Stimulated activated CD4-positive, alpha-beta T cell treated with anti-CD3 and anti-CD28 coated beads, Interleukin-4, amount 100 ng/mL, for 1 hour (primary cell): ENCODE measurements at places on chromosomes 7 and 10.

DNA sequence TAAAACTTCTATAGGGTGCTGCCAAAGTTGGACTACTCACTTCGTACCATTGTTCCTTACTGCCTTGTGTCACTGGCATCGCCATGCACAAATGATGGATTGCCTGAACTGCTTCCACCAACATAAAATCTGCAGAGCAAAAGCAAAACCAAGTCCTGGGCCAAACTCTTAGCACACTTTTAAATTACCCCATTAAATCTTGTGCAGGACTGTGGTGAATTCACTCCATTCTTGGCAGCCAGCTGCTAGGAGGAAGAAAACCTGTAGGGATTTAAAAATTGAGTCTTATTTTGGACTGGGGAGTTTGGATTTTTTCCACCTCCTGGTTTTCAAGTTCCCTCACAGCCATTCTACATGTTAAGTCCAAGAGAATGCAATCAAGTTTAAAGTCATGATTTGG is 646.9 kb downstream of the SORCS3 start:
- no peak for DNase-seq

GRCh38 chr10:124741922-124742412 is 2.2 kb downstream of the FAM53B start:
- DNase-seq, result peak; percentile 46

DNA sequence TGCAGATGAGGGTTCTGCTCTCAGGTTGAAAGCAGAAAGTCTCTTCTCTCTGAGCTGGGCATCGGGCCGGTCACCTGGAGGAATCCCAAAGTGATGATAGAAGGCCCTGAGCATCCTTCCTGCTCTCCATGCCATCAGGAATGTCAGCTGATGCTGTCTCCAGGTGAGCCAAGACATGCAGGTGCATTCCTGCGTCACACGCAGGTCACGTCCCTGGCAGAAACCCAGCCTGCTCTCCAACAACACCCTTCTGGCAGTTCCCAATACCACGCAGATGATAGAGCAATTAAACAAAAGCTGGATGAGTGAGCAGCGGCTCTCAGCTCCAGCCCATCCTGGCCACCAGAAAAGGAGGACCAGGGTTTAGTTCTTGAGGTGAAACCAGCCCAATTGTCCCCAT is 6.9 kb upstream of the WIPI2 start:
- no peak for DNase-seq

DNA sequence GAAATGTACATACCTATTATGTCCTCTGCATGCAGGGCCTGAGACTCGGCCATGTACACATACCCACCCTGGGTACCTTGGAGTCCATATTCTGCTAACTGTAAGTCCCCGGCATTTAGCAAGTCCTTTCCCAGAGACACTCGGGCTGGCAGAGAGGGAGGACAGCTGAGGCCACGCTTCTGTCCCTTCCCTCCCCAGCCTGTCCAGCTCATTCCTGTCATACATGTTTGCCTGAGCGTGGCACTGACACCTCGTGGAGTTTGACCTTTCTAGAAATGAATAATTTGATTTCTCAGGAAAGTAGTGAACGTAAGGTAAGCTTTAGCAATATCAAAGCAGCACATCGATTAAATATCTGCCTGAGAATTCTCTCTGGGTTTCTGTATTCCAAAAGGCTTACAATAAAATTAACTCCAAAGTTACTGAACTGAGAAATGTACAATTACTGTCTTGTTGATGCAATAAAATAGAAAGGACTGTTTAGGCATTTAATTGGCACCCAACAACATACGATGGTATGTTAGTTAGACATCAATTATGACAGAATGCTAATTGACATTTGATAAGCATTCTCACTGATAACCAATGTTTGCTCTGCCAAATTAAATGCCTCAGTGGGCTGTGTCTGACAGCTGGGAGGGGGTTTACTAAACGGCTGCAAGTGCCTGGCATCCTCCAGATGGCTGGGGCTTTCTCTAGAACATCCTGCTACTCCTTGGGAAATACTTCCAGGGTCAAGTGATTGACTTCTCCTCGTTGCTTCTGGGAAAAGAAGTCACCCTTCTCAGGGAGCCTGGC is 221.2 kb downstream of the CCSER2 start:
- DNase-seq, result no peak

DNA sequence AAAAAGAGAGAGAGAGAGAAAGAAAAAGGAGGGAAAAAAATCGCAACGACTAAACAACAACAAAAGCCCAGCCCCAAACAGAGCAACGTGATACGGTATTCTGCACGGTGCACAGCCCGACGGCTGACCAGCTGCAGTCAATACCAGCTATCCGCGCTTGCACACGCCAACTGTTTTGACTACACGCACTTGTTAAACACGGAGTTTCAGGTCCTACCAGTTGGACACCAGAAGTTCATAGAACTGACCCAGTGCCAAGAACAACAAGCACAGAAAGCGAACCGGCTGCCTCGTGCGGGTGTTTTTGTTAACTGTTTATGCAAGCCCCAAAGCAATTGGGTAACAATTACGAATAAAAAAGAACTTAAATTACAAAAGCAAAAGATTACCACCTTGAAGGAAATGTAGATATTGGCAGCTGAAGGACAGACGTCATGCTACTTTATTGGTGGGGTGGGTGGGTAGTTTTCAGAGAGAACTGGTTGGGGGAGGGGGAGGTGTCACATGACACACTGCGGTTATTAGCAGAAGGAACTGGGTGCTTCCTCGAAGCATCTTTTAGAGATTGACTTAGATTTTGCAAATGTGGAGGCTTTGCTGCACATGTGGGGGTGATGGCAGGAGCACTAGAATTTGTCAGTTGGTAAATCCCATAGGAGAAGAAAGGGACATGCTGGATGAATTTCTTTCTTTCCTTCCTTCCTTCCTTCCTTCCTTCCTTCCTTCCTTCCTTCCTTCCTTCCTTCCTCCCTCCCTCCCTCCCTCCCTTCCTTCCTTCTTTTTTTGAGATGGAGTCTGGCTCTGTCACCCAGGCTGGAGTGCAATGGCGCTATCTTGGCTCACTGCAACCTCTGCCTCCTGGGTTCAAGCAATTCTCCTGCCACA is 110.6 kb upstream of the EFCAB10 start:
- DNase-seq, result peak; percentile 47

DNA sequence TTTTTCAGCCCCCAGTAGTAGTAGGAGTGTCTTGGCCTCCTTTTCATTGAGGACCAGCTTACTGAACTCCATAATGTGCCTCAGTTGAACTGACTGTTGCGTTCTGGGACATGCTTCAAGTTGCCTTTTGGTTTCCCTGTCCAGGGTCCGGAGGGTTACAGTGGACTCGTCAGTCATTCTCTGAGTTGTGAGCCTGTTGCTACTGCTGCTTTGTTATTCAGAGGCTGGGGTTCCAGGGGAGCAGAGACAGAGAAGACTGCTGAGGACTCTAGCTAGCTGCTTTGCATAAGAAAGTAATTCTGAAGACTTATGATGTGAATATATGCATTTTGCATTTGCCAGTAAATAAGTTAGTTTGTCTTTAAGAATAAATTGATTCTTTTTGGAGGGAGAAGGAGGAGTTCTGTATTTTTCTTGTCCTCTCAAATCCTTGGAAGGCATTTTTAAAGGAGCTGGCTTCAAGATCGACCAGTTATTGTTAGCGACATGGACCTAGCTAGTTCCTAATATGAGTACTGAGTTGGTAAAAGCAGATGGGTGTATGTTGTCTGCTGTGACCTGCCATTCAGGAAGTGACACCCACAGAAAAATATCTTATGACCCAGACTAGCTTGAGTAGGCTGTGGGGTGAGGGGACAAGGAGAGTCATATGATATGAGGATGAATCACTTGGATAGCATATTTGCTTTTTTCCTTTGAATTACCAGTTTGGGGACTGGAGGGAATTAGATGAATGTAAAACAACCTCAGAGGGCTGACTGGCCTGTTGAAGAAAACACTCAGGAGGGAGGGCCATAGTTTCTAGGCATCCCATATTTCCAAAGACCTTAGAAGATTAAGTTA is 8.3 kb downstream of the PI4K2A start:
- peak; percentile 7 for DNase-seq

DNA sequence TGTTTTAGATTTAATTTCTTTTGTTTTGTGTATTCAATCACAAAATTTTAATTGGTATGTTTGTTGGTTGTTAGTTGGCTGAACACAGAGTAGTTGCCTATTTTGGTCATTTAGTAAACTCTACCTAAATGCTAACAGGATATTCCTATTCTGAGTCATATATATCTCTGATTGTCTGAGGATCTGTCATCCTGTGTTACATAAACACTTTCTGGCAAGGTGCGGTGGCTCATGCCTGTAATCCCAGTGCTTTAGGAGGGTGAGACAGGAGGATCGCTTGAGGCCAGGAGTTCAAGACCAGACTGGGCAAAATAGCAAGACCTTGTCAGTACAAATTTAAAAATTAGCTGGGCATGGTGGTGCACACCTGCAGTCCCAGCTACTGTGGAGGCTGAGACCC is 178.6 kb downstream of the PLCE1 start:
- no peak for DNase-seq

DNA sequence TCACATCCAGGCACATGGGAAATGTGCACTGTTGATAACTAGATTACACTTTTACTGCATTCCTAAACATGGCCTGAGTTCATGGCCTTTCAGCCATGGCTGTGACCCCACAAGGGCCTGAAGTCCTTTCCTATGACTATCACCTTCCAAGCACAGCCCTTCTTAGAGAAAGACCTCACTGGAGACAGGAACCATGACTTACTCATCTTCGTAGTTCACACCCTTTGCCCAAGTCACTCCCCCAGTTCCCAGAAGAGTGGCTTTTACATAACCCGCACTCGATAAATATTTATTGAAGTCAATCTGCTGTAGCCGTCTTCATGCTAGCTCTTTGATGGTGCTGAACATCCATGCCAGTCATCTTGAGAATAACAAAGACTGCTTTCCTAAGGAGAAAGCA is 632.5 kb upstream of the NRP1 start:
- no peak for DNase-seq

DNA sequence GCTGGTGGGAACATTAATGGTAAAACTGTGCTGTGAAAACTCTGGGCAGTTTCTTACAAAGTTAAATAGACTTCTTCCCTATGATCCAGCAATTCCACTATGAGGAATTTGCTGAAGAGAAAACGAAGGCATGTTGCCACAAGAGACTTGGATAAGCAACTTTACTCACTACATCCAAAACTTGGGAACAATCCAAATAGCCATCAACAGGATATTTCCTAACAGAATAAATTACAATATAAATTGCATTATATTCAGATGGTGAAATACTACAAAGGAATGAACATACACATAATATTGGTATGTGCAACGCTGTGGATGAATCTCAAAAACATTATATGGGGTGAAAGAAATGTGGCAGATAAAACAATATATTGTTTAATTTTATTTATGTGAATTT is 21.4 kb upstream of the MKI67 start:
- DNase-seq, result no peak

DNA sequence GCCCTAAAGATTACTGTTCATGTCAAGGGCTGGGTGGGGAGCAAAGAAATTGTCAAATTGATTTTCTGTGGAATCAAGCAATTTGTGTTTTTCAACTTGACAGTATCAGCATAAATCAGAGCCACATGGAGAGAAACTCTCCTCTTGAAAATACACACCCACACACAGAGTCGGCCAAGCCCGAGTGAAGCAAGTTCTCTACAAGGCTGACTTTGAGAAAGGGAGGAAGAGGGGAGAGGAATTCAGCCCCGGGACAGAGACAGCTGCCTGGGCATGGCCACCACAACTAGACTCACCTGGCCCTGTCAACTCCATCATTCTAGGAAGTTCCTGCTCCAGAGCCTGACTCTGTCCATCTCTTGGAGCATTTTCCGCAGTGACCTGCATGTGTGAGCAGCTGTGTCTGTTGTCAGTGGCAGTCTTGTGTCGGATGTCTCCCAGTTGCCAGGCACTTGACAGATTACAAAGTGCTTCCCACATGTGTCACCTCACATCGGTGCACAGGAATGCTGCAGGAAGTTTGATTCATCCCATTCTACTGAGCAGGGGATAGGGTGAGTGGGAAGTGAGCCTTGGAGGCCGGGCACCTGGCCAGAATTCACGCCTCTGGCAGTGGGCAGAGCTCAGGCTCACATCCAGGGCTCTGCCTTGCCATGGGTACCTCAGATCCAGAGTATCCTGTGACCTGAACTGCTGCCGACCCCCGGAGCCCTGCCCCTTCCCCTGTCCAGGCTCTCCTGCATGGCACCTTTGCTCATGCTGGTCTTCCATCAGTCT is 37.9 kb downstream of the ADAM12 start:
- DNase-seq, result no peak

- peak; percentile 26 for DNase-seq
Observed at GRCh38 chr7:99380032-99380822, 5.7 kb downstream of the ARPC1B start.

DNA sequence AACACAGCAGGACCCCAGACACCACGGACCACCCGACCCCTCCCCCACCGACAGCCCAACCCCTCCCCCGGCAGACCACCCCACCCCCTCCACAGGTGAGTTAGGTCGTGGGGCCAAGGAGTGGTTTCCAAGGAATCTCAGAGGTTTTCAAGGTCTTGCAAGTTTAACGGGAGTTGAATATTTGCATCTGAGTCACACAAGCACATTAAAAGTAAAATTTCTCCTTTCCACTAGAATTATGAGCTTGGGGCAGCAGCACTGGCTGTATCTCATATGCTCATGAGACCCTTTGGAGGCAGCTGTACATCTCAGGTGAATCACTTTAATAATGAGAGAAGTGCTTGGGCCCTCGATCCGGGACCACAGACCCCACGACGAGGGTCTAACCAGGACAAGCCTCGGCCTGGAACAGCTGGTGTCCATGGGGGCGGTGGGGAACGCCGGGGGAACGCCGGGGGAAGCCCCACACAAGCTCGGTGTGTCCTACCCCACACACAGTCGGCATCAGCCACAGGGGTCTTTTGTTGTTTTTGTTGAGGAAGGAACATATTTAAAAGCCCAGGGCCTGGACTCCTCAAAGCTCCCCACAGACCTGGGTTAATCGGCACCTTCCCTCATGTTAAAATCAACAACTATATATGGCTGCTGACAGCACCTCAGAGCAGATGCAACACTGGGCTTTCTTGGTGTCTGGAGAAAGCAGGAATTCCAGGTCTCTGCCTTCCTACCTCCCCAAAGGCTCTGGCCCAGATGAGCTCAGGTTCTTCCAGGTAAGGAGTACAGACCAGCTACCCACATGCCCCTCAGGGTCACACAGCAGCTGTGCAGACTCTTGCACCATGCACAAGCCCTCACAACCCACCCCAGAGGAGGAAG is 130.3 kb downstream of the DIP2C start:
- DNase-seq, result no peak

GRCh38 chr10:74445493-74445892 is 294.5 kb downstream of the ADK start:
- DNase-seq, result no peak

DNA sequence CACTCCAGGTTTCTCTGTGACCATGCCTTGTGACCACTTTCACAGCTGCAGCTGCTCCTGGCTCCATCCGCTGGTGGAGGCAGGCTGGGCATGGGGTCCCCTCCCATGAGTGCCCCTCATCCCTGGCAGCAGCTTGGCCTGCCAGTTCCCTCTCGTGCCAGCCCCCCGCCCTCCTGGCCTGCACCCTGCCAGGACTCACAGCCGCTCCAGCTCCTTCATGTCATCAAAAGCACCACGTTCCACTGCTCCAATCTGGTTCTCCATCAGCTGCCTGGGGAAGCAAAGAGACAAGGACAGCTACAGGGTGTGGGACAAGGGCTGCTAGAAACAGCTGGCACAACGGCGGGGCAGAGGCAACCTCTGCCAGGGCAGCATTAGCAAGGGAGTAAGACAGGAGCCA is 22.6 kb downstream of the SLIT1 start:
- DNase-seq, result no peak
